ENCODE measurements at places on chromosomes 4 and X.

- DNase-seq: no peak
These were observed 167.5 kb downstream of the ADGRA3 start for GRCh38 chr4:22348410-22348809.

GRCh38 chr4:153542834-153543233 lies 76.7 kb downstream of the TMEM131L start:
- DNase-seq: no peak

DNA sequence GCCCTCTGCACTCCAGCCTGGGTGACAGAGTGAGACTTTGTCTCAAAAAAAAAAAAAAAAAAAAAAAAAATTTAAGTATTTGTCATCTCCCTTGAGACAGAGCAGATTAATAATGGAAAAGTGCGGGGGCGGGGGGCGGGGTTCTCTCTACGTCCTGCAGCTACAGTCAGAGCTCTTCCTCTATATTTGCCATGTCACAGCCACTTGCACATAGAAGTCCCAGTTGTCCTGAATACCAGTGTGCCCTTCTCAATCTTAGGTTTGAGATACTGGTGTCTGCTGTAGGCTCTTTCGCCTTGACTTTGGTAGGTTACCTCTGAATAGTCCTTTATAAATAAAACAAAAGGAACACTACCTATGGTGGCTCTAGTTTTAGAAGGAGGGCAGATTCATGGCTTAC lies 237.8 kb upstream of the PGRMC2 start:
- no peak for DNase-seq

- DNase-seq: no peak
These were observed 62.5 kb downstream of the NDNF start for GRCh38 chr4:121009578-121010478.

DNA sequence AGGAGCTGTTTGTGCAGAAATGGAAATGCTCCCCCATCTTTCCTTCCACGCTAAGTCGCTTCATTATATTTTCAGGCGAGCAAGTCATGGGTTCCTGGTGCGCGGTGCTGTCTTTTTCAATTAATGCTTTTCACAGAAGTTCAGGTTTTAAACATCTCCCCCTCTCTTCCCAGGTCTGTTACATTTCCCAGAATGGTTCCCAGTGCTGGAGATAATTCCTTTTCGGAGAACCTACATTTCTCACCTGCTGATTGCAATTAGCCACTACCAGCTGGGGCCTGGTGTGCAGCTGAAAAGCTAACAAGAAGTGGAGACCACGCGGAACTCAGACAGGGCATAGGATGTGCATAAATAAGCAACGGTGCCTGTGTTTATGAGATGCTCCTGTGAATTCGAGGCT lies 217.8 kb downstream of the MID1IP1 start:
- no peak for DNase-seq

DNA sequence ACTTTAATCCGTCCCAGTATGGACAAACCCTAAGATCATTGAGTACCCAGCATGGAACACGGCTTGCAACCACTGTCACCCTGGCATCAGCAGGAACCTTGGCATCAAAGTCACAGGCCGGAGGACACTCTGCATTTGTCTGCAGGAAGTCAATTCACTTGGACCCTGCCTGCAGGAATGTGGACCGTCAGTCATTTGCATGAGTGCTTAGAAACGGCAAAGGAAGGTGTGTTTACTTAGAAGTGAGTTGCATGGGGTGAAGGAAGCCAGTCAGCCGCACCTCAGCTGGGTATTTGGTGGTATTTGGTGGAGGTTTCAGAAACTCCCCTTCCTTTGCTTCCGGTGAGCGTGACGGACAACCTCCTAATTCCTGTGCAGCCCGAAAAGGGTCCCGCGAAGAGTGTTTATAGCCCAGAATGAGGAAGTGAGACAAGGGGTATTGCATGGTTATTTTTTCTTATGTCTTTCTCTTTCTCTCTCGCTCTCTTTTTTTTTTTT lies 15.5 kb downstream of the P2RY8 start:
- DNase-seq: peak; percentile 29

- DNase-seq: no peak
These were observed 5.2 kb downstream of the HTT start for GRCh38 chr4:3079694-3080123.

DNA sequence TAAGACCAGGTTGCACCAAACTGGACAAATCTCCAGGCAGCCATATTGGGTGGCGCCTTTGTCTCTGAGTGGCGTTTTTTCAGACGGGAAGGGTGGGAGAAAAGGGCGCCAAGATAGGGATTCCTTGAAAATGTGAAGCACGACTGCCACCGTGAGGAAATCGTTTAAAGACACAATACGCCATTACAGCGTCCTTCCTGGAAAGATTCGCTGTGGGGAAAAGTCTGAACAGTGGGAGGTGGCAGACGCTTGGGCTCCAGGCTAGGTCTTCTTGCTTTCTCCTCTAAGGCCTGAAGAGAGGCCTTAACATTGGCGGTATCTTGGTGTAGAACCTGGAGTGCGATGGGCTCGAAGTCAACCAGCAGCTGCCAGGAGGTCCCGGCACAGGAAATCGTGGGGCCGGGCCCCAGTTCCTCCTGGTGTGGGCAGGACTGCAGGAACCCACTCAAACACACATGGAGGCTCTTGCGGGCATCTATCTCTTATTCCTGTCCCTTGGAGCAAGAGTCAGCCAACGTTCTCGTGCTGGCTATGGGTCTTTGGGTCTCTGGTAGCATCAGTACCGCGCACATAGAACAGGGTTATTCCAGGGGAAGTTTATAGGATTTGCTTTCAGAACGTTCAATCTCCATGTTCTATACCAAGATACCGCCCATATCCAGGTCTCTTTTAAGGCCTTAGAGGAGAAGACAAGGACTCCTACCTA lies 208.8 kb downstream of the OR13H1 start:
- DNase-seq: peak; percentile 78

GRCh38 chr4:102447413-102447812 lies 53.7 kb upstream of the NFKB1 start:
- DNase-seq: no peak

- no peak for DNase-seq
These were observed 60.0 kb downstream of the ATP8A1 start for GRCh38 chr4:42596918-42597317.

GRCh38 chr4:95742872-95743271 lies 97.0 kb upstream of the PDHA2 start:
- DNase-seq: no peak

DNA sequence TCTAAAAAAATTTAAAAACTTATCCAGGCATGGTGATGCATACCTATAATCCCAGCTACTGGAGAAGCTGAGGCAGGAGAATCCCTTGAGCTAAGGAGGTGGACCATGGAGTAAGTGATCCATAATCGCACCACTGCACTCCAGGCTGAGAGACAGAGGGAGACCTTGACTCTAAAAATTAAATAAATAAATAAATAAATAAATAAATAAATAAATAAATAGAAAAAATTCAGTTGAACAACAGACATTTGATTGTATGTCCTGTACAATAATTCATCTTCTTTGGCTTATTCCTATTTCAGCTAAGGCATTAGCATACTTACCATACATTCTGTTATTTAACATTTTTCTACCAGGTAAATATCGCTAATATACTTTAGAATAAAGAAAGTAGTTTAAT lies 726.1 kb upstream of the GALNTL6 start:
- no peak for DNase-seq

- DNase-seq: no peak
These were observed 323.2 kb downstream of the BMPR1B start for GRCh38 chr4:95080969-95081368.

- no peak for DNase-seq
These were observed 188.6 kb downstream of the TSPAN5 start for GRCh38 chr4:98469771-98470170.

GRCh38 chr4:25051534-25051933 lies 20.8 kb upstream of the LGI2 start:
- DNase-seq: no peak

- no peak for DNase-seq
These were observed 123.5 kb upstream of the FAT4 start for GRCh38 chr4:125191232-125191631.

DNA sequence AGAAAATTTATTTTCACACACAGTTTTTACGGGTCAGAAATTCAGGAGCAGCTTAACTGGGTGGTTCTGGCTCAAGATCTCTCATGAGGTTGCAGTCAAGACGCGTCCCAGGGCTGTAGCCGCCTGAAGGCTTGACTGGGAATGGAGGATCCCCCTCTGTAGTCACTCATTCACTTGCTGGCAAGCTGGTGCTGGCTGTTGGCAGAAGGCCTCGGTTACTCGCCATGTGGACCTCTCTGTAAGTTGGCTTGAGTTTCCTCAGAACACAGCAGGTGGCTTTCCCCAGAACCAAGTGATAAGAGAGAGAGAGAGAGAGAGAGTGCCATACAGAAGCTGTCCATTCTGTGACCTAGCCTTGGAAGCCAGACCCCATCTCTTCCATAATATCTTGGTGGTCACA lies 132.8 kb downstream of the DCLK2 start:
- DNase-seq: no peak

GRCh38 chrX:18624599-18624998 lies 47.3 kb downstream of the RS1 start:
- no peak for DNase-seq

- DNase-seq: no peak
These were observed 102.0 kb upstream of the PDE5A start for GRCh38 chr4:119730671-119730950.

GRCh38 chr4:170827562-170828274 lies 738.0 kb upstream of the AADAT start:
- DNase-seq: no peak

- DNase-seq: no peak
These were observed 18.5 kb downstream of the DDX60L start for GRCh38 chr4:168461821-168462220.

GRCh38 chrX:9130031-9130430 lies 96.1 kb upstream of the FAM9B start:
- DNase-seq: no peak

DNA sequence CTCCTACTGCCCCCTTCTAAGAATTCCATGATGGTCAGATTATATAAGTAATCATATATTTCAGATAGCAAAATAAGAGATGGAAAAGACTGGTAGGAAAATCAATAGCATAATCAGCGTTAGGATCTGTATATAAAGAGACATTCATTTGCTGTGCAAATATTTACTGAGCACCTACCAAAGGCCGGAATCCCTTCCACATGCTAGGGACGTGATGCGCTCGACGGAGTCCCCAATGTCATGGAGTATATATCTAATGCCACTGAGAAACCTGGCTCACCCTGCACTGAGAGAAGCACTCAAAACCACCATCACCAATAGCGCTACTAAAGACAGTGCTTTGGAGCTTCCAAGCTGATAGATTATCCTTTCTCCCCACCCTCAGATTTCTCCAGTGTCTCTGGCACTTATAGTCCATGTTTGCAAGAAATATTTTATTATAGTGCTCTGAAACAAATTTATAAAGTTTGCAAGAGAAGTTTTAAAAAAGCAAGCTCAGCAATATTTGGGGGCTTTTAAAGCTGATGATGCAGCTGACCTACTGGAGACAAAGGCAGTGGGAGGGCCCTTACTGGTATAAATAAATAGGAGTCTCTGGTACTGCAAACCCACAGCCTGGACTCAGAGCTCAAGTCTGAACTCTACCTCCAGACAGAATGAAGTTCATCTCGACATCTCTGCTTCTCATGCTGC lies at the start of gene CXCL13:
TSS of gene CXCL13 (plus strand) at position 611 of the 693 bp plus-strand sequence. CDS start at position 657, 46 bp downstream.
- no peak for DNase-seq

DNA sequence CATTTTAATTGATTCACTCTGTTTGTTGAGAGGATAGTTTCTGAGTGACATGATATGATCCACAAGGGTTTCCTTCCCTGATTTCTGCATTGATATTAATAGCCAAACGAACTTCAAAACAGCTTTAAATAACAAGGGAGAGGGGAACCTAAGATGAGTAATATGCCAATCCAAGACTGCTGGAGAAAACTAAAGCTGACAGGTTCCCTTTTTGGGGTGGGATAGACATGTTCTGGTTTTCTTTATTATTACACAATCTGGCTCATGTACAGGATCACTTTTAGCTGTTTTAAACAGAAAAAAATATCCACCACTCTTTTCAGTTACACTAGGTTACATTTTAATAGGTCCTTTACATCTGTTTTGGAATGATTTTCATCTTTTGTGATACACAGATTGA lies 182.2 kb downstream of the AR start:
- no peak for DNase-seq

DNA sequence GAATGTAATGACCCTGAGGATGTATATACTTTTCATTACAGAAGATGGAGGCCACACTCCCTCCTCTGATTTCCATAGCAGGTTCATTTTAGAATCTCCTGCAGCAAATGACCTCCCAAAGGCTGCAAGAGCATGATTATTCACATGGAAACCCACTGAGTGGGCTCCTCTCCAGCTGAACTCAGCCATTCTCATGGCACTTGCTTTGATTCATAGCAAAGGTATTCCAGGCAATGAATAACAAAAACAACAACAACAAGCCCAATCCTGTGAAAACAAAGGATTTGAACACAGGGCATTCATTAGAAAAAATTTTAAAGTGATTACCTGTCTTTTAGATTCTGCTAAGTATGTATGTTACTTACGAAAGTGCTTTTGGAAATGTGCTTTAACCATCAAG lies 894.0 kb upstream of the FRG1 start:
- no peak for DNase-seq

DNA sequence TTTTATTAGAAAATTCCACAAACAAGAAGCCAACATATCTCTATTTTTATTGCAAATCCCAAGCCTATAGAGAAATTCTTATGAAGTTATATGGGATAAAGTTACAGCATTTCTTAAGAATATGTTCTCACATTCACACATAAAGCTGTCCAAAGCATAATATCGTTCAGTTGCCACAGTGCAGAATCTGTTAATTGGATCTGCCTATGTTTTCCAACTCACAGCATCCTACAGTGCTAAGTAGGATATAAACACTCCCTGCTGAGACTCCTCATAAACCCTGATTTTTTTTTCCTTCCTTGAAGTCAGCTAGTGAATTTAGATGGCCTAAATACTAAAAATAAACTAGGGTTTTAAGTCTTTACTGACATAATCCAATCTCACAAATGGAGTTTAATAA lies 307.9 kb downstream of the PDGFC start:
- no peak for DNase-seq

DNA sequence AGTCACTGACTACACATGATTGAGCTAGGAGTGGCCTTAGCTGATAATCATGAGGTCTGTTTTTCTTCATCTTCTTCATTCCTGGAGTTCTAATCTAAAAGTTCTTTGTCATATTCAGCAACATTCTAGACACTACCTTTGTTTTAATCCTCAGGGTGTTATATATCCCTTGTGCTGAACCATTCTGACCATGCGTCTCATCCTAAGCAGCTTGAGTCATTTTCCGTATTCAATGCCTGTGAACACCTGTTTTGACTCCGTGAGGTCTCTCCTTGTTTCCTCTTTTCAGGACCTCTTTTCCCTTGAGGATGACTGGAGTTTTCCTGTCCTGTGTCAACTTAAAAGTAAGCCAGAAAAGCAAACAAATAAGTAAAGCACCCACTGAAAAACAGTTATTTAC lies 597.9 kb downstream of the GBA3 start:
- DNase-seq: no peak
